ENCODE measurements at places on chromosomes 16 and 17. TPM values are rescaled to one million over a fixed set of nuclear protein-coding genes. Genes with fewer than 3 reads are reported as not detected.

Gene SPATA22
- not detected for total RNA-seq

Gene LGALS9
- total RNA-seq: 116 TPM

Gene SRL
- 0.45 TPM for total RNA-seq

Gene PYY
- not detected for total RNA-seq

Gene G6PC1
- not detected for total RNA-seq

Gene C16orf54
- 5.2 TPM for total RNA-seq

Gene KLHL11
- 10.8 TPM for total RNA-seq

Gene SLC43A2
- total RNA-seq: 31.4 TPM

Gene ERAL1
- 26.3 TPM for total RNA-seq

Gene RUNDC3A
- total RNA-seq: 0.13 TPM

Gene CDH13
- total RNA-seq: 18.3 TPM

Gene EPN3
- total RNA-seq: not detected

Gene C17orf78
- total RNA-seq: not detected

Gene CCL16
- total RNA-seq: not detected

Gene KRTAP17-1
- not detected for total RNA-seq

Gene MYCBPAP
- 0.61 TPM for total RNA-seq

Gene PITPNM3
- 1.1 TPM for total RNA-seq

Gene DNAAF1
- not detected for total RNA-seq

- DNase-seq: no peak
Measured at GRCh38 chr16:51374346-51374745, 223.3 kb upstream of the SALL1 start.

GRCh38 chr16:57999366-57999970, 1.0 kb downstream of the ZNF319 start:
- DNase-seq: no peak

DNA sequence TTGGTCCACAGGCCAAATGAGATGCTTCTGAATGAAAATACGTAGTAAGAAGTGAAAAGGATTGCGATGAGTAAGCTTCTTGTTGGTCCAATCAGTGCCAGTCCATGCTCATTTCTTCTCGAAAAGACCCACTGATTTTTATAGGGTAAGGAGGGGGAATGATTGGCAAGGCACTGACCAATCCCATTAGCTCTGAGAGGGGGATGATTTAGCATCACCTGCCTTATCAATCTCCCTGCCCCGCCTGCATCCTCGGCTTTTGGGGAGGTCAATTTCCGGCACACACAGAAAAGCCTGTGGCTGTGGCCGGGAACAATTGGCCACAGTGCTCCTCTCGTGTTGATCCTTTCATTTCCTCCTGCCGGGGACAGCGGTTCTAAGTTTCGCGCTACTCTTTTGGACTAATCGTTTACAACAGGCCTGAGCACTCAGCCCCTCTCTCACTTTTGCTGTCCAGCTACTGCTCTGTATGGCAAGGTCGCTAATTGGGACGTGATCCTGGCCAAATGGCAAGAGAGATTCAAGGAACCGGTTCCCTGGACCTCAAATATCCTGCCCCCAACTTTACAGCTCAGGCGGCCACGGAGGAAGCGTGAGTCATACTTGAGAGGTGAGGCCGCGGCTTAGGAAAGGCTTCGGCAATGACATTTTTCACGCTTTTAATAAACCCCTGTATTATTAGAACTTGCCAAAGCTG, 43.1 kb downstream of the TBX4 start:
- no peak for DNase-seq

- DNase-seq: no peak
Measured at GRCh38 chr17:20291853-20292252, 175.5 kb downstream of the LGALS9B start.

- no peak for DNase-seq
Measured at GRCh38 chr16:48234630-48235029, 9.5 kb upstream of the LONP2 start.

GRCh38 chr16:65113441-65113840, 8.4 kb downstream of the CDH11 start:
- DNase-seq: no peak

- DNase-seq: no peak
Measured at GRCh38 chr17:14715561-14715960, 414.7 kb downstream of the HS3ST3B1 start.

DNA sequence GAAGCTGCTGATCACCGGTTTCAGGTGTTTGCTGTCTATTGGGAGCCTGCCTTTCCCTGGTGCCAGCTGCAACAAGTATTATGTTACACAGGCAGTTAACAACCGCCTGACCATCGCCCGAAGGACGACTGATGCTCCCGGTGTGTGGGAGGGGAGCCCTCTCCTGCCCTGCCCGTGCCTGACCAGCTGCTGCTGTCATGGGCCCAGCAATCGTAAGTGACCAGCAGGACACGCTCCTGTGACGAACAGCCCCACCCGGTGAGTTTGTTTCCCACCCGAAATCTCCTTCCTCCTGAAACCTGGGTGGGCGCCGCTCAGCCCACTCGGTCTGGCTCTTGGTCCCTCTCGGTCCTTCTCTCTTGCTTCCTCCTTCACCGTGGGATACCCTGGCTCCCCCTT, 17.9 kb upstream of the UBE2I start:
- DNase-seq: no peak

DNA sequence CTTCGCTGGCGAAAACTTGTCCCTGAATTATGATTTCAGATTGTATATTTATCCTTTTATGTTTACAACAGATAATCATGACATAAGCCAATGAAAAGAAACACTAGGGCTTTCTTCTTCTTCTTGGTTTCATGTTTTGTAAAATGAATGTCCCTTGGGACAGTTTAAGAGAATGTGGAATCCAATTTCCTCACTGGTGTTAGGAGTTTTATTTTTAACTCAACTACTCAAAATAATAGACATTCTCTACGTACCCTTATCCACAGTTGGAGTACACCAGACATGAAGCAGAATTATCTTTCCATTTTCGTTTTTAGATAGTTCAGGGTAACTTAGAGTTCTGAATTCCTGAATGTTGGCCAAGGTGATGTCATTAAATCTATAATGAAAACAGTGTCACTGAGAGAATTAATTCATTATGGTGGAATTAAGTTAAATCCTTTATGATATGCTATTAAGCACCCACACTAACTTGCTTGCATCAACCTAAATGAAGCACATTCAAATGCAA, 43.4 kb downstream of the IRX6 start:
- no peak for DNase-seq

- no peak for DNase-seq
Measured at GRCh38 chr17:8192070-8192815, 2.3 kb upstream of the BORCS6 start.

- DNase-seq: no peak
Measured at GRCh38 chr16:81940781-81941560, 70.3 kb downstream of the SDR42E1 start.

GRCh38 chr16:53714205-53715022, 10.5 kb downstream of the FTO start:
- DNase-seq: no peak

- DNase-seq: peak; percentile 85
Measured at GRCh38 chr17:82937411-82938371, 97.9 kb upstream of the ZNF750 start.

GRCh38 chr17:76236603-76237002, 3.7 kb downstream of the RNF157 start:
- DNase-seq: no peak

- DNase-seq: peak; percentile 82
Measured at GRCh38 chr17:2693561-2694380, 17.8 kb downstream of the CLUH start.

- DNase-seq: no peak
Measured at GRCh38 chr17:34647511-34647910, 68.1 kb downstream of the TMEM132E start.

- no peak for DNase-seq
Measured at GRCh38 chr16:51651061-51651466, 500.0 kb upstream of the SALL1 start.

DNA sequence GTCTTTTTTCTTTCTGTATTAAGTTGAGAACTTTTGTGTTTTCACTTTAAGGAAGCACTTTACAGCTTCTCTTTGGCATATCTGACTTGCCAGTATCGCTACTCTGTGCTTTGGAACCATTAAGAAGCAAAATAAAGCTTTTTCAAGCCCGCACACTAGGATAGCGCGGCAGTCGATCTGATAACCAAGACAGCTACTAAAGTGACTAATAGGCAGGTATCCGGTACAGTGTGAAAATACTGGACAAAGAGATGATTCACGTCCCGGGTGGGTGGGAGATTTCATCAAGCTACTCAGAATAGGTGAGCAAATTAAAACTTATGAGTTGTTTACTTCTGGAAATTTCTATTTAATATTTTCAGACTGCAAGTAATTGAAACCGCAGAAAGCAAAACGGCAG, 53.8 kb downstream of the SHISA6 start:
- DNase-seq: no peak

- no peak for DNase-seq
Measured at GRCh38 chr17:82775001-82775823, 23.3 kb downstream of the TBCD start.

GRCh38 chr17:76473541-76473985, 6.2 kb downstream of the AANAT start:
- DNase-seq: no peak

- peak; percentile 45 for DNase-seq
Measured at GRCh38 chr17:41621916-41622315, 2.5 kb downstream of the KRT17 start.

- no peak for DNase-seq
Measured at GRCh38 chr17:4558347-4558971, 1.9 kb downstream of the GGT6 start.

GRCh38 chr17:67183531-67183930, 61.5 kb downstream of the HELZ start:
- no peak for DNase-seq

DNA sequence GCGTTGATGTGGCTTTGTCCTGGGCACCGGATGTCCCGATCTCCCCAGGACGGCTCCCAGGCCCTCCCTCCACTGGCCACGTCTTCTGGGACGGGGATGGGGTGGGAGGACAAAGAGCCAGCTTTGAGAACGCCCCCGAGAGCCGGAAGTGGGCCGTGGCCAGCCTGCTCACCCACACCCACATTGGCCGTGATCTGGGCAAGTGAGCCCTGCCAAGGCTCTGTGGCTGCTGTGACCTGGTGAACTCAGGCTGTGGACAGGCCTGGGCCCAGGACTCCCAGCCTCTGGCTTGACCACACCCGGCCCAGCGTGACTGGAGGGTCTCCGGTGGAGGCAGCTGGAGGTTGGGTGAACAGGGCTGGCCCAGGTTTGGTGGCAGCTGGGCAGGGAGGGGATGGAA, 3.3 kb downstream of the CDH15 start:
- no peak for DNase-seq

- DNase-seq: no peak
Measured at GRCh38 chr17:12310811-12311210, 290.1 kb downstream of the MAP2K4 start.

GRCh38 chr16:21610766-21611165, 11.4 kb downstream of the METTL9 start:
- no peak for DNase-seq

DNA sequence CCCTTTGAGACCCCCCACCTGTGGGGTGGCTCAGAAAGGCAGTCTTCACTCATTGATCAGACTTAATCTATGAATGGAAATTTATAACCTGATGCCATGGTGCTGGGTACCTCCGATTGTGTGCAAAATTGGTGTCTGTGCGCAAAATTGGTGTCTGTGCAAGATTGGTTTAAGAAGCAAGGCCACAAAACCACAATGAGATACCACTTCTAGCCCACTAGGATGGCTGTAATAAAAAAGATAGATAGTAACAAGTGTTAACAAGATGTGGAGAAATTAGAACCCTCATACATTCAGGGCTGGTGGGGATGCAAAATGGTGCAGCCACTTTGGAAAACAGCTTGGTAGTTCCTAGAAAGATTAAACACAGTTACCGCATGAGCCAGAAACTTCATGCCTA, 13.9 kb upstream of the CSNK2A2 start:
- DNase-seq: no peak
